Thoracic aorta (tissue), 2 donors: ENCODE measurements at places on chromosomes 4 and X.
A peak's percentile ranks its signal among the peaks of the same experiment; 100 is the strongest.

GRCh38 chr4:105709081-105709450 lies 482 bp downstream of the GSTCD start:
- no peaks in the 10 kb centered on the region for H3K27me3 ChIP-seq
- H3K4me1 ChIP-seq, result peaks cover 6% of the 10 kb centered on the region
- no peak for DNase-seq
- no peaks in the 10 kb centered on the region for H3K36me3 ChIP-seq
- H3K4me3 ChIP-seq, result peak overlapping the region; percentile 97
- peak overlapping the region; percentile 73 for H3K27ac ChIP-seq

DNA sequence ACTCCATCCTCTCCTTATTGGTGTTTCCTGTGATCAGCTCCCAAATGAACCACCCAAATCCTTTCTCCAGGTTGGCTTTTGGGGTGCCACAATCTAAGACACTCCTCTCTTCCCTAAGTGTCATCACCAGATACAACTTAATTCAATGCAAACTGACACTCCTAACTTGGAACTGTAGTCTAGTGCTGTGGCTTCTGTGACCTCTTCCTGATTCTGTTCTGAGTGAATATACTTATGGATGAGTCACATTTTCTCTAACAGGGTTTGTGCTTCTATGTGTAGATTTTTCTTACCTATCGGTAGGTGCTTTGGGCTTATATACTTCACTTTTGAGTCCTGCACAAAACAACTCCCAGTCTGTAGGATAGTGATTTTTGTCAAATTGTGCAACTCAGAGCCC lies 141.3 kb upstream of the MAOA start:
- H3K27ac ChIP-seq, result no peak overlapping the region
- no peaks in the 10 kb centered on the region for H3K27me3 ChIP-seq
- DNase-seq, result no peak
- H3K4me3 ChIP-seq, result no peak overlapping the region
- H3K4me1 ChIP-seq, result no peaks in the 10 kb centered on the region
- no peaks in the 10 kb centered on the region for H3K36me3 ChIP-seq

- DNase-seq, result no peak
- H3K36me3 ChIP-seq, result no peaks in the 10 kb centered on the region
- no peaks in the 10 kb centered on the region for H3K27me3 ChIP-seq
- no peak overlapping the region for H3K4me3 ChIP-seq
Observed at GRCh38 chr4:178745203-178745602, 1303.0 kb upstream of the AGA start.

- no peak for DNase-seq
- no peaks in the 10 kb centered on the region for H3K27me3 ChIP-seq
- no peak overlapping the region for H3K4me3 ChIP-seq
- peak overlapping the region; percentile 38 for H3K27ac ChIP-seq
Observed at GRCh38 chrX:154732421-154733065, 18.3 kb downstream of the GAB3 start.

GRCh38 chr4:148800336-148800885 lies 358.2 kb upstream of the NR3C2 start:
- DNase-seq, result no peak
- no peaks in the 10 kb centered on the region for H3K36me3 ChIP-seq
- H3K4me3 ChIP-seq, result no peak overlapping the region
- H3K27me3 ChIP-seq, result no peaks in the 10 kb centered on the region
- H3K4me1 ChIP-seq, result no peaks in the 10 kb centered on the region

DNA sequence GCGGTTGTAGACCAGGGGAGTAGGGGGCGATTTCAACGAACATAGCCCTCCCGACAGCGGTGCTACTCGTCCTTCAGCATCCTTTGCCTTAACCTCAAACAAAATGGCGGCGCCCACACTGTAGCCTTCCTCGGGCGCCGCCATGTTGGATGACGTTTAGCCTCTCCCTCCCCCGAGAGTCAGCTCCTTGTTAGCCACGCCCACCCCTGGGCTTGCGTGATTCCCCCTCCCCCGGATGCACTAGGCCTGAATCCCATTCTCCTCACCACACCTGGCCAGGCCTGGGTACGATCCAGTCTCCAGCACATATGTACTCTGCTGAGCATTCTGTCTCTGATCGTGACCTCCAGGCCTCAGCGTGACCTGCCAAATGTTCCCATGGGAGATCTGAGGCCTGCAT lies 49.0 kb upstream of the ZNF157 start:
- no peaks in the 10 kb centered on the region for H3K4me1 ChIP-seq
- no peak overlapping the region for H3K4me3 ChIP-seq
- no peak for DNase-seq
- H3K27ac ChIP-seq, result no peak overlapping the region

DNA sequence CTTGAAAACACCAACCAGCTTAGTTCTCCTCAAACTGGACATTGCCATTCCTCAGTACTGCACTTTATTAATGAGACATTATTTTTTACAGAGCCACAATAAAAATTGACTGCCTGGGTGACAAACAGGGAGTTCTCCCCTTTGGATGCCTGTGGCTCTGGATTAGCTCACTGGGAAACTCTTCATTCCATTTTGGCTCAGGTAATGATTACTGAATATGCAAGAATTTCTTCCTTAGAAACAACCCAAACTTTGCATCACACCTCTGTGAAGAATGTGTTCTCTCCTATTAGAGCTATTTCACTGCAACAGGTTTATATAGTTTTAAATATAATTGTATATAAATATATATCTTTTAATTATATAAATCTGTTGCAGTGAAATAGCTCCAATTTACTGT lies 2065.8 kb downstream of the ARAP2 start:
- no peak for DNase-seq
- no peaks in the 10 kb centered on the region for H3K4me1 ChIP-seq
- H3K4me3 ChIP-seq, result no peak overlapping the region
- H3K27ac ChIP-seq, result no peak overlapping the region
- H3K27me3 ChIP-seq, result no peaks in the 10 kb centered on the region
- H3K36me3 ChIP-seq, result no peaks in the 10 kb centered on the region

GRCh38 chrX:118964252-118964651 lies 10.2 kb upstream of the LONRF3 start:
- H3K27me3 ChIP-seq, result no peaks in the 10 kb centered on the region
- H3K27ac ChIP-seq, result no peak overlapping the region
- H3K4me1 ChIP-seq, result no peaks in the 10 kb centered on the region
- H3K36me3 ChIP-seq, result no peaks in the 10 kb centered on the region
- DNase-seq, result no peak

GRCh38 chrX:138150709-138151108 lies 560.8 kb downstream of the FGF13 start:
- no peaks in the 10 kb centered on the region for H3K36me3 ChIP-seq
- H3K4me3 ChIP-seq, result no peak overlapping the region
- no peak for DNase-seq
- no peak overlapping the region for H3K27ac ChIP-seq

- H3K27me3 ChIP-seq, result no peaks in the 10 kb centered on the region
- no peak overlapping the region for H3K4me3 ChIP-seq
- H3K27ac ChIP-seq, result no peak overlapping the region
- H3K36me3 ChIP-seq, result no peaks in the 10 kb centered on the region
- no peak for DNase-seq
Observed at GRCh38 chr4:164116286-164116685, 621.8 kb downstream of the TMA16 start.

DNA sequence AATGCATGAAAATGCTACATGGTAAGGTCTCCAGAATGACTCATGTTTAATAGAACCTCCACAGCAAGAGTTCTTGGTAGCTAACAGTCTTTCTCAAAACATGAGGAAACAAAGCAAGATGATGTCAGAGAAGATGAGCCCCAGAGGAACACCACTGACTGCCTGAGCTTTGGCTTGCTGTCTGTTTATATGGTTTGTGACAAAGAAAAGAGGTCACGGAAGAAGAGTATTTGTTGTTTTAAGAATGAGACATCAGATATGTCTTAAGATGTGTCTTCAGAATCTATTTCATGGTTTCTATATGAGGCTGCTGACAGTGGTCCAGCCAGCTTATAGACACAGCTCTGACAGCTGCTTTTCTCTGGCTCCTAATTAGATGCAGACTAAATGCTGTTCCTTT lies 18.8 kb upstream of the AREG start:
- H3K27ac ChIP-seq, result no peak overlapping the region
- no peaks in the 10 kb centered on the region for H3K36me3 ChIP-seq
- no peaks in the 10 kb centered on the region for H3K27me3 ChIP-seq
- H3K4me3 ChIP-seq, result no peak overlapping the region
- no peaks in the 10 kb centered on the region for H3K4me1 ChIP-seq

DNA sequence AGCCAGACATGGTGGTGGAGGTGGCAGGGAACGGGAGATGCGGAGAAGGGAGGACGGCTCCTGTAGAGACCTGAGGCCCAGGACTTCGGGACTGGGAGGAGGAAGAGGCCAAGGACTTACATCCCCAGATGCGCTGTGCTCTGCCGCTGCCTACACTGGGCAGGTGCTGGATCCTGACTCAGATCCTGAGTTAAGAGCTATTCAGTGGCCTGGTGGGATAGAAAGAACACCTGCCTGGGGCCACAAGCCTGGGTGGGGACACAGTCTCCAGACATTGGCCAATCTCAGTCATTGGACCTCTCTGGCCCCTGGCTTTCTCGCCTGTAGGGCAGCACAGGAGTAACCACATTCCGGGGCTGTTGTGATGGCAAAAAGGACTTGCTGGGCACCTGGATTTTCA lies 10.9 kb upstream of the MSX1 start:
- H3K27ac ChIP-seq, result no peak overlapping the region
- no peaks in the 10 kb centered on the region for H3K36me3 ChIP-seq
- no peaks in the 10 kb centered on the region for H3K27me3 ChIP-seq
- peaks cover 4% of the 10 kb centered on the region for H3K4me1 ChIP-seq
- no peak for DNase-seq
- H3K4me3 ChIP-seq, result no peak overlapping the region

DNA sequence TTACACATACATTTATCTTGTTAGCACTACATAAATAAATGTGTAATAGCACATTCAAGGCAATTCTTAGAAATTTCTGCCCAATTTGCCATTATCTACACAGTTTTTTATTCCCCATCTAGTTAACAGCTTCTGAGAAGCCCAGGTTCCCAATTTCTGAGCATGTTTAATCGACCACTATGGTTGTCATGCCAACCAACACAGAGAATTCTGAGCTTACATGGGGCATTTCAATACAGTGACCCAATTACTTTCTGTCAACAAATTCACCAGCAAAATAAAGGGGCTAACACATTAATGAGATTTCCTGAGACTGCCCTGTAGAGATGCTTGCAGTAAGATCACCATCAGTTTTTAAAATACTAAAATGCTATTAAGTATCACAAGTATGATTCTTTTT lies 22.0 kb downstream of the GPM6A start:
- H3K4me1 ChIP-seq, result no peaks in the 10 kb centered on the region
- H3K36me3 ChIP-seq, result no peaks in the 10 kb centered on the region
- no peak for DNase-seq
- no peaks in the 10 kb centered on the region for H3K27me3 ChIP-seq
- no peak overlapping the region for H3K27ac ChIP-seq

- peak overlapping the region; percentile 87 for H3K27ac ChIP-seq
- peak overlapping the region; percentile 10 for H3K4me3 ChIP-seq
- H3K4me1 ChIP-seq, result peaks cover 55% of the 10 kb centered on the region
- no peak for DNase-seq
- peaks cover 4% of the 10 kb centered on the region for H3K36me3 ChIP-seq
Observed at GRCh38 chr4:113469023-113469390, 292.5 kb downstream of the CAMK2D start.

GRCh38 chr4:176902710-176903323 lies 110.1 kb upstream of the VEGFC start:
- no peaks in the 10 kb centered on the region for H3K27me3 ChIP-seq
- no peak overlapping the region for H3K4me3 ChIP-seq
- H3K27ac ChIP-seq, result no peak overlapping the region
- H3K4me1 ChIP-seq, result no peaks in the 10 kb centered on the region
- no peaks in the 10 kb centered on the region for H3K36me3 ChIP-seq

DNA sequence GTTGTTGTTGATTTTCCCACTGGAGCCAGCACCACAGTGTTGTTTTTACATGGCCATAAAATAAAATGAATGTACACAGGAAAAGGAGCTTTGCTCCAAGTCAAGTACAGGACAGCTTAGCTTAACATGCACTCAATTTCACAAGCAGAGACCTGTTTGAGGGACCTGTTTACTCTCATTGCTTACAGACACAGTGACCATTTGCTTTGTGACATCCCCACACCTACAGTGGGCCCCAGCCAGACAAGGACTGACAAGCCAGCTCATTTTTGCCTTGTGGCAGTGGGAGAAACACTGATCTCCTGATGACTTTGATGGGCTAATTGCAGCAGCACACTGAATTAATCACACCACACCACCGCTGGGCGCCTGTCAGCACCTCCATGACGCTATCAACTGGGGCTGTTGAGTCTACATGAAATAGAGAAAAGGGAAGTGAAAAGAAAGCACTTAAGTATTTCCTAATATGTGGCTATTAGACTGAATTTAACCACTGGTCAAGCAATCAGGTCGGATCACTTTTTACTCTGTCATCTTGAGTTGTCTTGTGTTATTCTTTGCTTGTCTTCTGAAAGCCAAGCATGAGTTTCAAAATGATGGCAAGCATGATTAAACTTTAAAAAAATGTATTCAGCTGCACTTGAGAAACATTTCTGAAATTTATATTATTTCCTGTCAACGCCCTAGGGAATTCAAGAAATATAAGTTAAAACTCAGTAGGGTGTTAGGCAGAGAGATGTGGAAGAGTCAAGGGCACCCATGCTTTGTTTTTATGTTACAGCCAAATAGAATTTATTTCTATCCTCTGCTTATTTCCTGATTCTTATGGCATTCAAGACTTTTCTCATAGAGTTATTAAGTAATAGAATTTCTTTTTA lies 557.7 kb downstream of the RAB28 start:
- H3K4me3 ChIP-seq, result no peak overlapping the region
- H3K27me3 ChIP-seq, result no peaks in the 10 kb centered on the region
- no peaks in the 10 kb centered on the region for H3K4me1 ChIP-seq
- DNase-seq, result no peak
- H3K36me3 ChIP-seq, result no peaks in the 10 kb centered on the region
- no peak overlapping the region for H3K27ac ChIP-seq
